ENCODE measurements at places on chromosomes 13 and 19. TPM values are rescaled to one million over a fixed set of nuclear protein-coding genes. Genes with fewer than 3 reads are reported as not detected.

HNRNPL gene
- total RNA-seq: 144 TPM

ZNF575 gene
- total RNA-seq: 0.36 TPM

FLT3 gene
- not detected for total RNA-seq

KRTDAP gene
- not detected for total RNA-seq

SOX1 gene
- not detected for total RNA-seq

ZNF345 gene
- total RNA-seq: 1.8 TPM

CELF5 gene
- total RNA-seq: not detected

LYPD4 gene
- not detected for total RNA-seq

TMEM238 gene
- 0.23 TPM for total RNA-seq

SSC5D gene
- 40.5 TPM for total RNA-seq

LYL1 gene
- 1.3 TPM for total RNA-seq

FARSA gene
- total RNA-seq: 86.5 TPM

ZNF579 gene
- total RNA-seq: 4.1 TPM

PCP2 gene
- not detected for total RNA-seq

RNF225 gene
- 0.13 TPM for total RNA-seq

KLK3 gene
- not detected for total RNA-seq

CD79A gene
- total RNA-seq: 0.07 TPM

RAB20 gene
- 14.8 TPM for total RNA-seq

ZNF709 gene
- total RNA-seq: 3.5 TPM

TSSK6 gene
- 1.7 TPM for total RNA-seq

RAB3A gene
- 8.6 TPM for total RNA-seq

GFY gene
- not detected for total RNA-seq

MYADM gene
- total RNA-seq: 24.2 TPM

IQCN gene
- total RNA-seq: 0.33 TPM

KANK3 gene
- 0.26 TPM for total RNA-seq

ZIM2 gene
- not detected for total RNA-seq

All from smooth muscle cell of the pulmonary artery (primary cell).